Brain pericyte (primary cell): ENCODE measurements at places on chromosomes 16 and 17.
A peak's percentile ranks its signal among the peaks of the same experiment; 100 is the strongest.

GRCh38 chr17:6578491-6578890 lies 22.1 kb upstream of the PITPNM3 start:
- DNase-seq, result no peak

DNA sequence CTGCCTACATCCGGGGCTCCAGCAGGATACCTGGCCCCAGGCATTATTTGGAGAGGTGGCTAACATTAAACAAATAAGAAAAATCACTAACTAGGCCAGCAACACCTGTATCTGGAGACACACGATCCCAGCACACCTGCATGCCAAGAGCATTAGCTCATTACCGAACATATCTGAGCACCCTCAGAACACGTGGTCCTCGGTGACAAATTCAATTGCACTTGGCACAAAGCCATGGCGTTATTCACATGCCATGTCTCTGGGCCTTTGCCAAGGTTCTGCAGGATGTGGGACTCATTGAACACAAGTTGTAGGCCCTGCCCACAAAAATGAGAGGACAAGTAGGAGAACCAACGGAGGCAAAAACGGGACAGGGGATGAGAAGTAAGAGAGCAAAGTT lies 552.3 kb downstream of the TOX3 start:
- DNase-seq, result no peak

- no peak for DNase-seq
These were observed 4.7 kb upstream of the FSCN2 start for GRCh38 chr17:81523402-81524038.

GRCh38 chr17:35890774-35891155 lies 10.6 kb upstream of the CCL5 start:
- no peak for DNase-seq

GRCh38 chr16:90046971-90047713 lies 27.9 kb upstream of the DBNDD1 start:
- no peak for DNase-seq

- no peak for DNase-seq
These were observed 281.0 kb downstream of the FTO start for GRCh38 chr16:53984936-53985335.

GRCh38 chr17:49249890-49250522 lies 19.4 kb upstream of the PHOSPHO1 start:
- no peak for DNase-seq

- no peak for DNase-seq
These were observed 254.6 kb downstream of the HS3ST3A1 start for GRCh38 chr17:13346996-13347762.

- peak; percentile 65 for DNase-seq
These were observed 111.1 kb downstream of the SMG6 start for GRCh38 chr17:2192367-2193057.

DNA sequence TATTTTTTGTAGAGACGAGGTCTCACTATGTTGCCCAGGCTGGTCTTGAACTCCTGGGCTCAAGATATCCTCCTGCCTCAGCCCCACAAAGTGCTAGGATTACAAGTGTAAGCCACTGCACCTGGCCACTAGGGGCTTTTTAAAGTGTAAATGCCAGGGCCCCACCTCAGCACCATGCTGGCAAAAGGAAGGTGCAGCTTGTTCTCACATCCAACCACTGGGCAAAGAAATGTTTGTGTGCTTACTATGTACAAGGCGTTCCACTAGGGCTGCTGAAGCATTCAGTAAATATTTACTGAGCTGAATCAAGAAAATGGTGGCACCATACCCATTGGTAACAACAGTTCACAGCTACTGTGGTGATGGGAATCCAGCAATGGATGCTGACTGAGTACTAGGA lies 22.6 kb downstream of the COG1 start:
- no peak for DNase-seq

- no peak for DNase-seq
These were observed 211.4 kb downstream of the GSG1L start for GRCh38 chr16:27852116-27852515.

DNA sequence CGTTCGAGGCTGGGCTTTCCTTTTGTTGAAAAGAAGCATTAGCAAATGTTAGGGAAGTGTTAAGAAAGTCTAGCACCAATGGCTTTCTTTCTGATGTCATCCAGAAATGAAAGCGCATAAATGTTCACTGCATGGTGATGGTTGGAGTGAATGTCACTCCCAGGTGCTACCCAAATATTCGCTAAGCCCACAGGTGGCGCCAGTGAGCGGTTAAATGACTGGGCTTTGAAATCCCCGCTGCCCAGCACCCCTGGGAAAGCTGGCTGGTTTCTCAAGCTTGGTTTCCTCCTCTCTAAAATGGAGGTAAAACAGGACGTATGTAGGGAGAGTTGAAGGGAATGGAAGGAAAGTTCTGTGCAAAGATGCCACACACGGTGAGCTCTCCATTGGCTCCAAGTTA lies 104.4 kb downstream of the IRX5 start:
- no peak for DNase-seq

DNA sequence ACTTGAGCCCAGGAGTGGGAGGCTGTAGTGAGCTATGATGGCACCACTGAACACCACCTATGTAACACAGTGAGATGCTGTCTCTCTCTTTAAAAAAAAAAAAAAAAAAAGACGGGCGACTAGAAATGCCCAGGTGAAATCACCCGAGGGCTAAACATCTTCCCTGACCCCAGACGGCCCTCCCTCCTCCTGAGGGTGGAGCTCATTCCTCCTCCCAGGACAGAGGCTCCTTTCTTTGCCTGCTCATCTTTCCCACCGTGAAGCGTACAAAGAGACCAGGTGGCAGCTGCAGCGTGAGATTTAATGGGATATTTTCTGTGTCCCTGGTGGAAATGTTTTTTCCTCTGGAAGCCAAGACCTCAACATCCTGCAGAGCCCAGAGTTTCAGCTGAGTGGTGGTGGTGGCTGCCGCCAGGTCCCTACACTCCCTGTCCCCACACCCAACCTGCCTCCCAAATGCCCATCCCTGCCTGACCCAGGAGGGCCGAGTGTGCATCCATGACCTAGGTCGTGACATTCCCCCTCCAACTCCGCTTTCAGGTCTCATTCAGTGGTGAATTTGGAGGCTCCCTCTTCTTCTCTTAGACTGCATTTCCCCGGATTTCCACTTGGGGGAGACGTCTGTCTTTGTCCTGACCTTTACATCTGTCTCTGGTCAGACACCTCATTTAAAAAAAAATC lies 14.4 kb upstream of the GPRC5B start:
- no peak for DNase-seq

- no peak for DNase-seq
These were observed 38.1 kb downstream of the ANKRD11 start for GRCh38 chr16:89452241-89452640.

DNA sequence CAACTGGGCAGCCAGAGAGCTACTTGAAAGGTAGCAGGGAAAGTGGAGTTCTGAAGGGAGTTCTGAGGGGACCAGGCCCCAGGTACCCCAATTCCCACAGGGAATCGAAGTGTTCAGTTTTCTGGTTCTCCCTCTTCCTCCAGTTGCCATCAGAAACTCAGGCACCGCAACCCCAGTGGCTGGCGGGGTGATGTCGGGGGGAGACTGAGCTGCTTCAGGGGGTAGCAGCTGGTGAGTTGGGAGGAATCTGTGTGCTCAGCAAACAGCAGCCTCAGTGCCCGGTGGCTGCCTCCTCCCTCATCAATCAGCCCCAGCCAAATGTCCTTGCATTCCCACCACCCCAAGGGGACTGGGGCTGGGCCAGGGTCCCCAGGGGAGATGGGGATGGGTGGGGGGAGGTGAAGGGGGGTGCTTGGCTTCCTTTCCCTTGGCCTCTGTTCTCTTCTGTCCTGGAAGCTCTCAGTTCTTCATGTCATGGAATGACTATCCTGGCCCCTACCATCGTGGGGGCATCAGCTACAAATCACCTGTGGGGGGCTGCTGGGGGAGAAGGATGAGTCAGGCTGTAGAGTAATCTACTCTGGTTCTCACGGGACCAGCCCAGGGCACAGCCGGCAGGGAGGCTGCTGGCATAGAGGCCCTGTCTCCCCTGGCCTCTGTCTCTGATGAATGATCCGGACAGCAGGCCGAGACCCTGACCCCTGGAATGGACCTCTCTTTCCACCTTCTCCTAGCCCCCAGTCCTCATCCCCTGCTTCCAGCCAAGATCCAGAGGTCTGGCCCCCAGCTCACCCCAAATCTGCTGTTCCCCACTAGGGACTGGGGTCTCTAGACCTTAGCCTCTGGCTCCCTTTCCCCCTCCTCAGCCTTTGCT lies 2.6 kb upstream of the DNAH2 start:
- no peak for DNase-seq

DNA sequence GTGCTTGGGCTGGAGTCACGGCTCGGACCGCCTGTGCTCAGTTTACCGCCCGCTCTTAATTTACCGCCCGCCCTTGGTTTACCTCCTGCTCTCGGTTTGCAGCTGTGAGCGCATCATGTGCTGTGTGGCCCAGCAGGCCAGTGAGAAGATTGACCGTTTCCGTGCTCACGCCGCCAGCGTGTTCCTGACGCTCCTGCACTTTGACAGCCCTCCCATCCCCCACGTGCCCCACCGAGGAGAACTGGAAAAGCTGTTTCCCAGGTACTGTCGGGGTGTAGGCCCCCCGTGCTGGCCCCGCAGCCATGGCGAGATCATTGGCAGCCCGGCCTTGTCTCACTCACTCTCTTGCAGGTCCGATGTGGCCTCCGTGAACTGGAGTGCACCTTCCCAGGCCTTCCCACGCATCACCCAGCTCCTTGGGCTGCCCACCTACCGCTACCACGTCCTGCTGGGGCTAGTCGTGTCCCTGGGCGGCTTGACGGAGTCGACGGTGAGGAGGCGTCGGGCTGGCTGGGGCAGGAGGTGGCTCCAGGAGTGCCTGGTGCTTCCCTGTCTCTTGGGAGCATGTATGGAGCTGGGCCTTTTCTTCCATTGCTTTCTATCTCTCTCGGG lies 89.3 kb upstream of the ZNF750 start:
- no peak for DNase-seq

- no peak for DNase-seq
These were observed 32.3 kb upstream of the NUFIP2 start for GRCh38 chr17:29326023-29326813.

- no peak for DNase-seq
These were observed 16.0 kb downstream of the SMIM36 start for GRCh38 chr17:55495239-55495638.

- no peak for DNase-seq
These were observed 367.5 kb downstream of the CPPED1 start for GRCh38 chr16:12436201-12436657.

DNA sequence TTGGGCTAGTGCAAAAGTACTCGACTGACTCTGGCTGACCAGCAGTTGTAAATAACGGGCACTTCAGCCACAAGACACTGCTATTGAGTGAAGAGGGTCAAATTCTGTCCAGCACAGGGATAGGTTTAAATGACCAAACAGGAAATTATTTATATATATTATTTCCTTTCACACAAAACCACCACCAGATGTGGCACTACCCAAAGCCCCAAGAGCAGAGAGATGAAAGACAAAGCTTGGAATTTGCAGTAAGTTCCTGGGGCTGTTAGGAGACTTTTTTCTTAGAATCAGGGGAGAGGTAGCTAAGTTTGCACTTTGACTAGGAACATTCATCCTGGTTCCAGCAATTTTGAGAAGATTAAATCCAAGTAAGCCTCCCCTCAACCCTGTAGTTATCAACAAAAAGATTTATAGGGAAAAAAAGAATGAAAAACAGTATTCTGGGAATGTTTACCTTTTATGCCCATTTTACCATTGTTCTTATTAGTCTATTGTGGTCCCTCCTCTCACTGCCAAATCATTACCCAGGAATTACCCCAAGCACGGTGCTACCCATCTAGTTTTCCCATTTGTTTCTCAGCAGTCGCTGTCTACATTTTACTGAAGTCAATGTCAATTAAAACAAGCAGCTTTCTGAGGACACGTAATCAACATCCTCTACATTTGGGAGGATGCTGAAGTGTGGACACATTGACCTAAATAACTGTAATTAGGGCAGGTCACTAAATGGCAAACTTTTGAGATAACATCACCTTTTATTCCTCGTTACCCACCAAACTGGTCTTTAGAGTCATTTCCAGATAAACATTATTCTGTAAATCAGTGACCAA lies 43.5 kb downstream of the GRB7 start:
- no peak for DNase-seq

DNA sequence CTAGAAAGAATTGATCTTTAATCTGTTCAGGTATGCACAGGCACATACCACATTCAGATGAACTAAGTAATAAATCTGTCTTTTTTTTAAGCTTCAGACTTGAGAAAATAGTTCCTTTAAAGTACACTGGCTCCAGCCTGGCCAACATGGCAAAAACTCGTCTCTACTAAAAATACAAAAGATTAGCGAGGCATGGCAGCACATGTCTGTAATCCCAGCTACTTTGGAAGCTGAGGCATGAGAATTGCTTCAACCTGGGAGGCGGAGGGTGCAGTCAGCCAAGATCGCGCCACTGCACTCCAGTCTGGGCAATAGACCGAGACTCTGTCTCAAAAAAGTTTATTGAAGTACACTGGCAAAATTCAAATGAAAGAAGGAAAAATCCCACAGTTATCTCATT lies 111.0 kb upstream of the NETO2 start:
- no peak for DNase-seq

DNA sequence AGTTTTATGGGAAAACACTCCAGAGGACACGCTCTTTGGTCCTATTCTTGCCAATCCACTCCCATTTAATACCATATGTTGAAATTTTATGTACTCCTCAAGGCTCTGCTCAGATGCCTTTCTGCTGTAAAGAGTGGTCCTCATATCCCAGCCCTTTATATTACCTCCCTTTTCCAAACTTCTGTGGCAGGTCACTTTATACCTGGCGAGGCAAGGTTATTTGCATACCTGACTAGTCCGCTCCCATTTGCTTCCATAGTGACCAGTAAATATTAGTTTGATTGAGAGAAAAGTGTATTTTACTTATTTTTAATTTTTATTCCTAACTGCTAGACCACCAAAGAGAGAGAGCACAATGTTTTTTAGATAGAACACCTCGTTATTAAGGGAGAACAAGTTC lies 17.3 kb downstream of the KRT12 start:
- no peak for DNase-seq

- DNase-seq, result no peak
These were observed 1.7 kb downstream of the SMARCD2 start for GRCh38 chr17:63840591-63841349.

DNA sequence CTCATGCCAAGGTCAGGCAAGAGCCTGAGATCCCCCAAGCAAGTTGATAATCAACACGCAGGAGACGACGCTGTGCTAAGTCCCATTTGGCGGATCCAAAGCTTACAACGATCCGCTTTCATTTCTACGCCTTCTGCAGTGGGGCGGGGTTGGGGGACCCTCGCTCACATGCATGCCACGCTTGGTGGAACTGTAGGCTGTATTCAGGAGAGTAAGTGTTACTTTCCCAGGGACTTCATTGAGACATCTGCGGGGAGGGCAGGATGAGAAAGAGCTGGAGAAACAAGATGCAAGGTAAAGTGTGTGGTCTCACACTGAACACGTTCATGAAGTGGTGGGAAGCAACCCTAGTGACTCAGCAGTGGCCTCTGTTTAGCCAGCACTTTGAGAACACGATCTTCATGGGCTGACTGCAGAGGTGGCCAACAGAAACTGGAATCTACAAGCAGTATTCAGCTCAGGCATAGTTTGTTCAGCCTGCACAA lies 100.5 kb downstream of the XYLT1 start:
- no peak for DNase-seq
